ENCODE measurements at places on chromosomes 6 and 20. TPM values are rescaled to one million over a fixed set of nuclear protein-coding genes. Genes with fewer than 3 reads are reported as not detected.
A peak's percentile ranks its signal among the peaks of the same experiment; 100 is the strongest.

DNA sequence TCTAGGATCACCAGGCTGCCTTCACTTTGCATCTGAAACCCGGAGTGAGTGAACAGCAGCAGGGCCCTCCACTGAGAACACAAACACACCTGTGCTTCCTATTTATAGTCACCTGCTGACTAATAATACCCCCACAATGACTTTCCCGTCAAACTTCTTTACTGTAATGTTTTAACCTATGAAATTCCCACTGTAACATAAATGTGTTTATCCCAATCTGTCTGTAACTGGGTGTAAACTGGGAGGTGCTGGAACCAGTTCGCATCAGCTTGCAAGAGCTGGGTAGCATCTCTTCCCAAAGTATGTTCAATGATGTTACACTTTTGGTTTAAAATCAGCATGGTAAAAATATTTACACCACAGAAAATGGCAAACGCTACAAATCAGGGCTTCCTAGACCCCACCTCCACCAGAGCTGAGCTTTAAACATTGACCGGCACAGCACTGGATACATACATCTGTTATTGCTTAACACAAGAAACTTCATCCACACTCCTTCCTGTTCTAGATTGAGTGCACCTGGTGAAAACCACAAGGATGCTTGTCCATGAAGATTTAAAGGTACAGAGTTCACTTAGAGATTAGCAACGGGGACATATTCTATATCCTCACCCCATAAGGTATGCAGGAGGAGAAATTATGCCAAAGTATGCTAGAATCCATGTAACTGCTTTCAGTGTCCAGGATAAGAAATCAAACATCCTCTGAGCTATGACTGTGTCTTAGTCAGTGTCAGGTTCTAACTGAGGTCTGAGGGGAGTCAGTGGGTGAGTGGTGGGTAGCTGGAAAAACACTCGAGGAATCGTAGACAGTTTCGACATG lies 79.0 kb downstream of the ALDH8A1 start:
- H3K4me3 ChIP-seq = no peak overlapping the region
- H3K36me3 ChIP-seq = no peaks in the 10 kb centered on the region
- no peak overlapping the region for H3K27ac ChIP-seq
- no peak for DNase-seq
- H3K27me3 ChIP-seq = no peaks in the 10 kb centered on the region

DNA sequence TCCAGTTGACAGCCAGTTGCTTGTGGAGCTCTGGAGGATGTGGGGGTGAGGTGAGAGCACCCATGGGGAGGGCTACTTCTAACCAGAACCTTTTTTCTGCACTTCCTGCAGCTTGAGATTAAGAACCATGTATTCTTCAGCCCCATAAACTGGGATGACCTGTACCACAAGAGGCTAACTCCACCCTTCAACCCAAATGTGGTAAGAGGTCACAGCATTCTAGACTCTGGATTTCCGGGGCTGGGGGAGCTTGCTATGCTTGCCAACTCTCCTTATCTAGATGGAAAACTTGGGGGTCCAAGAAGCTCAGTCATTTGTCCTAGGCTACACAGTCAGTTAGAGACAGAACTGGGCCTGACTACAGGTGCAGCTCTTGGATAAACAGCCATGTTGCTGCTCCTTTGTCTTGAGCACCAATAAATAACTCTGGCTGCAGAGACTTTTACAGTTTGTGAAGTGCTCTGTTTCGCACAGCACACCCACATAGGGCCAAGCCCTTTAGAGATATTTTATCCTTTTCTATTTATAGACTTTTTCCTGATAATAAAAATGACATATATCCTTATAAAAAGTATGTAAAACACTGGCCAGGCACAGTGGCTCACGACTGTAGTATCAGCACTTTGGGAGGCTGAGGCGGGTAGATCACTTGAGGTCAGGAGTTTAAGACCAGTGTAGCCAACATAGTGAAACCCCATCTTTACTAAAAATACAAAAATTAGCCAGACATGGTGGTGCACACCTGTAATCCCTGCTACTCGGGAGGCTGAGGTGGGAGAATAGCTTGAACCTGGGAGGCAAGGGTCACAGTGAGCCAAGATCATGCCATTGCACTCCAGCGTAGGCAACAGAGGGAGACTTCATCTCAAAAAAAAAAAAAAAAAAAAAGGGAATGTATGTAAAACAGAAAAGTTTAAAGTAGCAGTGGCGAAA lies 10.6 kb upstream of the IFT52 start:
- no peaks in the 10 kb centered on the region for H3K27me3 ChIP-seq
- H3K36me3 ChIP-seq = no peaks in the 10 kb centered on the region
- no peak overlapping the region for H3K27ac ChIP-seq
- peak; percentile 38 for DNase-seq

DNA sequence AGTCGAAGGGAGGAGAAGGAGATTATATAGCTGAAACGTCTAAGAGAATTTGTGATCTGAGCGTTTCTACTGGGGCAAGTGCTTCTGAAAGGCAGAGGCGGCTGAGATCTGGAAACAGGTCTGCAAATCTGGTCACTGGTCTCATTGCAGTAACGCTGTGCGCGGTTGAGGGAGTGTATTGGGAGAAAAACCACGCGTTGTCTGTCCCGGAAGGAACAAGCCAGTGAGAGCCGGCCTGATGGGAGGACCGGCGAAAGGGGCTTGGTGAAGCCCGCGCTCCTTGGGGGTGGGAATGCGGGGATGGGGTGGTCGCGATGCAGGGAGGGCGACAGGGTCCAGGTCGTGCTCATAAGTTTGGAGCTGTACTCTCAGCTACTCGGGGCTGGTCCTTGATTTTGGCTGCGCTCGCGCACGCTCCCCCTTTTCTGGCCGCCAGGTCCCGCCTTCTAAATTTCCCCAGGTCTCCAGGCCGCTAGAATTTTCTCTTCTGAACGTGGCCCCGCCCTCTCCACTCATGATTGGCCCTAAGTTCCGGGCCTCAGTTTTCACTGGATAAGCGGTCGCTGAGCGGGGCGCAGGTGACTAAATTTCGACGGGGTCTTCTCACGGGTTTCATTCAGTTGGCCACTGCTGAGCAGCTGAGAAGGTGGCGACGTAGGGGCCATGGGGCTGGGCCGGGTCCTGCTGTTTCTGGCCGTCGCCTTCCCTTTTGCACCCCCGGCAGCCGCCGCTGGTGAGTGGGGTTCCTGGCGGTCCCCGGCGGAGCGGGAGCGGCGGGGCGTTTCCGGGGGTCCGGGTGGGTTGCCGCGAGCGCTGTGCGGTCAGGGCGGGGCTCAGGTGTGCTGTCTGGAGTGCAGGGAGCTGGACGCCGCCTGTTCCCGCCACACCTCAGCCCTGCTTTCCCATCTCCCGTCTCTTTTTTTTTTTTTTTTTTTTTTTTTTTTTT lies at the start of gene MICB:
Gene MICB, plus strand, starts transcription at position 615 of the 946 bp plus-strand sequence. Its CDS starts 49 bp downstream, at position 664.
- H3K4me1 ChIP-seq = peaks cover 23% of the 10 kb centered on the region
- peak; percentile 86 for DNase-seq
- peak within 1 kb of the TSS; percentile 71 for H3K4me3 ChIP-seq
- H3K27ac ChIP-seq = peak within 1 kb of the TSS; percentile 32
- H3K27me3 ChIP-seq = no peaks in the 10 kb centered on the region

DNA sequence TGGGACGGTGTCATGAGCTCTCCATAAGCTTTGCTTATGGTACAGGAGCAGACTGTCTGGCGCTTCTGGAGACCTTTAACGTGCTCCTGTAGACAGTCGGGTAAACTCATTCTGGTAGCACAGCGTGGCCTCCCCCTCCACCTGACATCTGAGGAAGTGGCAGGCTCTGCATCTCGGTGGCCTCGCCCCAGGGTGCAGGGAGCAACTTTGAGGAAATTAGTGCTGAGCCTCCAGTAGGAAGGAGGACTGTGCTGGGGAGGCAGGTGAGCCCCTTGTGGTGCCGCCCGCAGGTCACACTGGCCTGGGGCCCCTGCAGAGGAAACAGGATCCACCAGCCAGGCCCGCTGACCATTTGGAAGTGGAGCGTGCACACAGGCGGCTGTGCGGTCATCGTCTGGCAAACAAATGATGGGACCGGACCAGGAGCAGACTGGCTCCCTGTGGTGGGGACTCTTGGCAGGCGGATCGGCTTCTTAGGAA lies 57.9 kb downstream of the SYNJ2 start:
- no peaks in the 10 kb centered on the region for H3K27me3 ChIP-seq
- DNase-seq = peak; percentile 75
- peak overlapping the region; percentile 90 for H3K27ac ChIP-seq
- H3K4me1 ChIP-seq = peaks cover 59% of the 10 kb centered on the region
- peak overlapping the region; percentile 43 for H3K4me3 ChIP-seq

- H3K4me1 ChIP-seq = no peaks in the 10 kb centered on the region
- H3K4me3 ChIP-seq = no peak overlapping the region
- H3K27ac ChIP-seq = no peak overlapping the region
Measured at GRCh38 chr20:24895898-24896658, 53.0 kb upstream of the CST7 start.

Gene SLC9A8
- 12.7 TPM for total RNA-seq

DNA sequence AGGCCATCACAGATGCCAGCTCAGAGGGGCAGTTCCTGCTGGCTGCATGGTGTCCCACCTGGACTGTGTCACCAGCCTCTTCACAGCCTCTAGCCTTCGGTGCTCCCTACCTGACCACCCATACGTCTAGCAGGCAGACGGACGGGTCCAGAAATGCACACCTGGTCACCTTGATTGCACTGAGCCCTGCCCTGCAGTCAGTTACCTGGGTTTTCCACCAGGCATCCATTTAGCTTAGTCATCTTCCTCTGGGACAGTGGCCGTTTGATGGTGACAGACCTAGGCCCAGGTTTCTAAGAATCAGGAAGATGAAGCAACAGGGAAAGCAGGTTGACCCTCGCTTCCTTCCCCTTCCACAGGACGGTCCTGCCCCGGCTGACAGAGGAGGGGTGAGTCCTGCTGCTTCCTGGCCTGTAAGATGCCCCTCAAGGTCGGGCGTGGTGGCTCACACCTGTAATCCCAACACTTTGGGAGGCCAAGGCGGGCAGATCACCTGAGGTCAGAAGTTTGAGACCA lies 9.8 kb upstream of the BPI start:
- peaks cover 9% of the 10 kb centered on the region for H3K4me1 ChIP-seq
- no peaks in the 10 kb centered on the region for H3K36me3 ChIP-seq
- DNase-seq = no peak
- no peak overlapping the region for H3K4me3 ChIP-seq
